Inflammatory macrophage treated with lipopolysaccharide for 1 hour (primary cell): ENCODE measurements at places on chromosomes 2 and 18.

GRCh38 chr2:193141-193671 lies 70.6 kb downstream of the SH3YL1 start:
- no peak for DNase-seq

DNA sequence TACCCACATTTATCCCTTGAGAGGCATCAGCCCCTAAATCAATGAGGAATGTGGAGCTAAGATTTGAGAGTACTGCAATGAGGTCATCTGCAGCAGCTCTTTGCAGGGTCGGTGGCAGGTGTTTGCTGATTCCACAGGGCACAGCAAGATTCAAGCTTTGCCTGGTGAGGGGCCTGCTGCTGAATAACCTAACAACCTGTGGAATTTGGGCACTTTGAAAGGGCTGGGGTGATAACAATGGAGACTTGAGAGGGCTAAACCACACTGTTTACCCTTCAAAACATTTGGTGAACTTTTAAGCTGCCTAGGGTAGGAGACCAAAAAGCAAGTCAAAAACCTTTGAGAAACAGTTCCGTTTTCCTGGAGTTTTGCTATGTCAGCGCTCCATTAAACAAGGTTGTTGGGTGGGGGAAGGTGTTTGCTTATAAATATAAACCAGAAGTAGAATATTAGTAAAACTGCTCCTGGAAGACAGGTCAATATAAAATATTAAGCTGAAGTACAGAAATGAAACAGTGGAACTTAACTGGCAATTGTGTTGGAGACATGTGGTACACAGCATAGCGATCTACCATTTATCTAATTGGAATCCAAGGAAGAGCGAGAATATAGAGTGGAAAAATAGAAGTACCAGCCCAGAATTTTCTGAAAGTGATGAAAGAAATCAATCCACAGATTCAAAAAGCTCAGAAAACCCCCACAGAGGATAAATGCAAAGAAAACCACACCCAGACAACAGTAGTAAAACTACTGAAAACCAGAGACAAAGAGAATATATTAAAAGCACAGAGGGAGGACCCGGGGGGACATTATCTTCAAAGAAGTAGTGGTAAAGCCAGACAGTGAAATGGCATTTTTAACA lies 15.7 kb downstream of the COPS8 start:
- no peak for DNase-seq

GRCh38 chr2:128374001-128374710 lies 55.5 kb upstream of the HS6ST1 start:
- DNase-seq, result no peak

GRCh38 chr2:9809448-9810088 lies 33.7 kb upstream of the TAF1B start:
- no peak for DNase-seq

GRCh38 chr18:31195063-31195462 lies 32.4 kb upstream of the DSC1 start:
- DNase-seq, result no peak

DNA sequence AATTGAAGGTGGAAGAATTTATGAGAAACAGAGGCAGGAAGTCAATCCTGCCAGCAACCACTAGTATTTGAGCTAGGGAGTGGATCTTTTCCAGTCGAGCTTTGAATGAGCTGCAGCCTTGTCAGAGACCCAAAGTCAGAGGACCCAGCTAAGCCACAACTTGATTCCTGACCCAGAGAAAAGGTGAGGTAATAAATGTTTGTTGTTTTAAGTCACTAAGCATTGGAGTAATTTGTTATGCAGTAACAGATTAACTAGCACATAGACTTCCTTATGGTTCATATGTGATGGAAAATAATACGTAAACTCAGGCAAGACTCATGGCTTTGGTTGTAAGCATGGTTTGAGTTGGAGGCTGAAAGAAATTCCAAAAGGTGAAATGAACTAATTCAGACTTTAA lies 21.6 kb downstream of the EFEMP1 start:
- no peak for DNase-seq

DNA sequence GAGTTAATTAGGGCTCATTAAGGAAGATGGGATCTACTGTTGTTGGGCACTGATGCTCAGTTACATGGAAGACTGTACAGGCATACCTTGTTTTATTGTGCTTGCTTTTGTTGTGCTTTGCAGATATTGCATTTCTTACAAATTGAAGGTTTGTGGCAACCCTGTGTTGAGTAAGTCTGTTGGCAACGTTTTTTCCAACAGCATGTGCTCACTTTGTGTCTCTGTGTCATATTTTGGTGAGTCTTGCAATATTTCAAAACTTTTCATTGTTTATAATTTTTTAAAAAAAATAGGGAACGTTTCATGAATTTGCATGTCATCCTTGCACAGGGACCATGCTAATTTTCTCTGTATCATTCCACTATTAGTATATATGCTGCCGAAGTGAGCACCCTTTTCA lies 15.6 kb downstream of the PHLPP1 start:
- DNase-seq, result peak; percentile 72

- DNase-seq, result no peak
These were observed 339.2 kb downstream of the EN1 start for GRCh38 chr2:118508282-118508681.

GRCh38 chr18:78160961-78161656 lies 818.5 kb upstream of the SALL3 start:
- DNase-seq, result no peak

DNA sequence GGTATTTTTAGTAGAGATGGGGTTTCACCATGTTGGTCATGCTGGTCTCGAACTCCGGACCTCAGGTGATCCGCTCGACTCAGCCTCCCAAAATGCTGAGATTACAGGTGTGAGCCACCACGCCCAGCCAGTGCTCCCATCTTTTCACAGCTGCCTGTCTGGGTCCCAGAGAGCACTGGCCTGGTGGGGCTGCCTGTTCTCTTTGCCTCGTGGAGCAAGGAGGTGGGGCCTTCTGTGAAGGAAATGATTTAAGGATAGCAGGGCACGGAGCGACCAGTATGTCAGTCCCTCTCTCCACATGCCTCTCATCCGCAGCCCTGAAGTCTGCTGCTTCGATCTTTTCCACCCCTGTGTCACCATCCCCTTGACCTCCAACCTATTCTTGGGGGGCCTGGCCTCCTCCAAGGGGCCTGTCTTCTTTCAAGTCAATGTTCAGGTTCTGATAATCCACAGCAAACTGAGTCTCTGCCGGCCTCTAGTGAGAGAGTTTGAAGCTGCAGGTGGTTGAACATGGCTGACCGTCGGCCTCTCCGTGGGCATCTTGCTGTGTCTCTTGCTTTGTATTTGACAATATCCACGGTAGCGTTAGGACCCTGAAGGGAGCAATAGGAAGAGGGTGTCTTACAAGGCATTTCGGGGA lies 28.2 kb upstream of the GIGYF2 start:
- DNase-seq, result no peak

GRCh38 chr18:54359233-54359632 lies 1.5 kb downstream of the C18orf54 start:
- DNase-seq, result no peak

GRCh38 chr2:234792621-234793022 lies 159.2 kb upstream of the SH3BP4 start:
- no peak for DNase-seq

GRCh38 chr2:230847883-230848388 lies 16.8 kb upstream of the ITM2C start:
- DNase-seq, result peak; percentile 95

- no peak for DNase-seq
These were observed 1.2 kb upstream of the BARD1 start for GRCh38 chr2:214810671-214811070.
